ENCODE measurements at places on chromosomes 5 and 9.

- DNase-seq, result no peak
Measured at GRCh38 chr5:106269252-106269843, 1401.4 kb downstream of the EFNA5 start.

DNA sequence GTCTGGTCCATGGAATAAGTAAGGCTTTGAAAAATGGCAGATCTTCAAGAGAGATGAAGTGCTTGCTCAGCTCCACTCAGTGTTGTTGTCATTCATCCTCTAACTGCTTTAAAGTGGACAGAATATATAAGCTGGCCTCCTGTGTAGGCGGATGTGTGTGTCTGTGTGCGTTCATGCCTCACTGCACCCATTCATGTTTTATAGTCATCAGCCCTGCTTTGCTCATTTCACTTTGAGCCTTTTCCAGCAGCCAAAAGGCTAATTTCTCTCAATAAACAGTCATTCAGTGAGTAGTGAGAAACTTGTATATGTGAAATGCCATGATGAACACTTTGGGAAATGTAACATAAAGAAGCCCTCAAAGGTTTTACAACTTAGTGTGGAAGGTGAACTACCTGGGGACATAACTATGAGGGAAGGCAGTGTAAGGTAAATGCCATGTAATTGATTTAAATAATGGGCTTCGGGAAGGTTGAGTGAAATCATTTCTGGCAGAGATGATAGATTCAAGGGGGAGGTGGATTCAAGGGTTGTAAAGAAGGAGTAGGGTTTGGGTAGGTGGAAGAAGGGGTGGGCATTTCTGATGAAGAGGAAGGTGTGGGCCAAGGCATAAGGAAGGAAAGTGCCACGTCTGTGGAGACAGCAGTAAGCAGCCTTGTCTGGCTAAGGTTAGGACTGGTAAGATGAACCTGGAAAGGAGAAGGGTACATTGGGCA is 15.7 kb downstream of the TTC23L start:
- DNase-seq, result no peak

- DNase-seq, result no peak
Measured at GRCh38 chr9:27469550-27469949, 54.5 kb upstream of the IFNK start.

GRCh38 chr5:119022017-119022745 is 33.8 kb upstream of the DTWD2 start:
- no peak for DNase-seq

DNA sequence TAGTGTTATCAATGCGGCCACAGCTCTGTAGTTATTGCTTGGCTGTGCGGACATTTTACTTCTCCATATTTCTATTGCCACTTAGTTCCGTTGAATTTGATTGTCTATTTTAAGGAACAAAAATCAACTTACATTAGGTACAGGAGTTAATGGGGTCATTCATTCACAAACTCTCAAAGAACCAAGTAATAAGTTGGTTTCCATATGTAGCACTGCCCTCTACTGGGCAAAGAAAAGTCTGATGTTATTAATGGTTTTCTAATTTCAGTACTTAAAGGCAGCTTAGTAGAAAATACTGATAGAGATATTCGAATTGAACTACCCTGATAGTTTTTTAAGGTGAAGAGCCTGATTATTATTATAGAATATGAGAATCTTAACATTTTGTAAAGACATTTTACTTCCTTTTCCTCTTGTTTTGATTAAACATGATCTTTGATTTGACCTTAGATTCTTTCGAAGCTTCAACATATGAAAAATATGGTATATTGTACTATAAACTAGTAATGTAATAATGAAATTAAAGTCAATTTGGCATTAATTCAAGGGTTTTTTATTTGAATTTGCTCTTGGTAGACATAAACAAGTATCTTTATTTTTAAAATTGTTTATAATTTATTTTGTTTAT is 119.5 kb upstream of the CTNND2 start:
- no peak for DNase-seq

GRCh38 chr5:38403877-38404635 is 145.7 kb downstream of the EGFLAM start:
- no peak for DNase-seq

DNA sequence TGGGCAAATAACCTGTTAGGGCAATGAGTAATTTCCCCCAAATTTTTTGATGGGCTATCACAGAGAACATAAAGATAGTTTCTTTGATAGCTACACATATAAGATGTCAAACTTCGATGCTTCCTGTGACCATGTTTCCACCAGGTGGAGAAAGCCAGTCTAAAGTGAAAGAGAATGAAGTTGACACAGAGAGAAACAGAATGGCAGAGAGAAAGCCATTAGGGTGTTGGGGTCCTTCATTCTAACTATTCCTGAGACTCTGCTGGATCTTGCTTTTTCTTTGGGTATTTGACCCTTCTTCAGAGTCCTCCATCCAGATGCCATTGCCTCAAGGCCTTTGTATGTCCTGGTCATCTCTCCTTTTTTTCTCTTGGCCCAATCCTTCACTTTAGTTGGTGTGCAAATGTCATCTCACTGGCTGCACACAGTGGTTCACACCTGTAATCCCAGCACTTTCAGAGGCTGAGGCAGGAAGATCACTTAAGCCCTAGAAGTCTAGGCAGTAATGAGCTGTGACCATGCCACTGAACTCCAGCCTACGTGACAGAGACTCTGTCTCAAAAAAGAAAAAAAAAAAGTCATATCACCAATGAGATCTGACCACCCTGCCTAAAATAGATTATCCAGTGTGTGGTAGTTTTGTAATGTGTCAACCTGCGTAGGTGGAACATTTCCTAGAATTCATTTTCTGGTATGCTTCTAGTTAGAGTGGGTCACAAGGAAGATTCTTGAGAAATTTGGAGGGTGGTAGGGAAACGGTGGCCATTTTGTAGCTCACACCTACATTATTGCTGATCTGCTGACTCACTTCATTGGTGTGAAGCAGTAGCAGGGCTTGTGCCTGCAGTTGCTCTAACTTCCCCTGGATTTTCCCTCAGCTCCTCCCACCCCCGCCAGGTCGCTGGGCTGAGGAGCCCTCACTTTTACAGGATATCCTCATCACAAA is 20.8 kb upstream of the KIF2A start:
- DNase-seq, result no peak

- DNase-seq, result no peak
Measured at GRCh38 chr5:153983885-153984284, 54.8 kb downstream of the FAM114A2 start.

DNA sequence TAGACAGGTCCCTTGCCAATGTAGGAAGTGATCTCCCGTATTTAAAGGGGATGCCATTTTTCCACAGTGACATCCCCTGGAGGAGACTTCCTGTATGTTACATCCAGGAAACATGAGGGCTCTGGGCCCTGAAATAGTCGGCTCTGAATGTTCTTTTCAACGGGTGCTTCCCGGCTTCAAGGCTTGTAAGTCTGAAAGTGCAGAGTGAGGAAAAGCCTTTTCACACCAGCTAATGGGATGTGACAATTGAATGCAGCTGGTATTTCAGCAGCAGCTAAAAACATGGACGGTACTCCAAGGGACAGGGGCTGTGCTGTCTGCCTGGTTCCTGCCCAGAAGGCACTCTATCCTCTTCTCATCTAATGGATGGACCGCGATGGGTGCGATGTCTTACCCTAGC is 1.4 kb downstream of the IL9 start:
- no peak for DNase-seq

- no peak for DNase-seq
Measured at GRCh38 chr5:103397739-103398581, 139.4 kb downstream of the MACIR start.

DNA sequence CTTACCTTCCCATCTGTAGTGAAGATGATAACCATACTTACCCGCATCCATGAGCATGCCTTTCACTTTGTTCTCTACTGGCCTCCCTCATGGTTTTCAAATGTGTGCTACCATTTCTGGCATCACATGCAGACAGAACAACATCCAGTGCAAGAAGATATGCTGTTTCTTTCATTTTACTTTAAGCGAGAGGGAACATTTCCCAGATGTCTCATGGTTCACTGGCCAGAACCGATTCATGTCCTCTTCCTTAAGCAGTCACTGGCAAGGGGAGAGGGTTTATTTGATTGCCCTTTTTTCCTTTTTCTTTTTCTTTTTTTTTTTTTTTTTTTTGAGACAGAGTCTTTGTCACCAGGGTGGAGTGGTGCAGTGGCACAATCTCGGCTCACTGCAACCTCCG is 37.7 kb downstream of the ARRDC3 start:
- DNase-seq, result no peak

GRCh38 chr5:76607353-76607871 is 15.8 kb downstream of the F2RL2 start:
- no peak for DNase-seq

- DNase-seq, result no peak
Measured at GRCh38 chr5:15573590-15573989, 73.6 kb downstream of the FBXL7 start.

GRCh38 chr9:110240198-110240597 is 16.1 kb downstream of the TXN start:
- no peak for DNase-seq

- peak; percentile 54 for DNase-seq
Measured at GRCh38 chr5:132064140-132064539, 3.7 kb downstream of the IL3 start.

- no peak for DNase-seq
Measured at GRCh38 chr9:88187631-88188030, 49.4 kb upstream of the SPATA31C2 start.

DNA sequence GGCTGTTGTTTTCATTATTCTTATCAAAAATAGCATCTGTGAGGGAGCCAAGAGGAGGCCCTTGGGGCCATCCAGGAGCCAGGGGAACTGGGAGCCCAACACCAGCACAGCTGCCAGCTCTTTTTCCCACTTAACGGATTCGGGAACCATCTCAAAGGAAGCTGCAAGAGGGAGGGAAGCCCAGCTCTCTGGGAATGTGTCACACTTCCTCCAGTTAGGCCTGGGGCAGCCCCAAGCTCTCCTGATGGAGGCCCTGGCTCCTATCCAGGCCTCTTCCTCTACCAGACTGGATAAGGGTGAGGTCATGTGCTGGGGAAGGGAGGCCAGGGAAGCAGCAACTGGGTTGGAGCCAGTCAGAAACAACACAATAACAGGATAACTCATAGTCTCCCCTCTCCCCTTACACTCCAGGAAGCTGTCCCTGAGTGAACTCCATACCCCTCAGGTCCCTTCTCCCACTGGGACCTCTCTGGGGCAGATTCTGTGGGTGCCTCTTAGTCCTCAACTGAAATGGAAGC is 12.7 kb downstream of the CSF2 start:
- no peak for DNase-seq

DNA sequence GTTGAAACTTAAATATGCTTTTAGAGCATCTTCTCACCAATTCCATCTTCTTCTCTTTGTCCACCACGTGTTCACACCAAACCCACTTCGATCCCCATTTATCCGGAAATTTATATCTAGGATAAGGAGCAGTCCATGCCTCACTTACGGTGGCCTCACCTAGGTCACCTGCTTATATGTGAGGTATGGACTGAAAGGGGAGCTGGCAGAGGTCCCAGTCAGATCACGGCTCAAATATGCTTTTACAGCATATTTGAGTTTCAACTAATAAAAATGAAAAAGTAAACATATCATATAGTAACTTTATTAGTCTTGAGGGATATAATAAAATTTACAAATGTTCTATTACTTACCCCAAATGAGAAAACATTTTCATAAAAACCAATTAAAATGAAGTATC is 508.4 kb downstream of the CDH18 start:
- no peak for DNase-seq

- DNase-seq, result no peak
Measured at GRCh38 chr5:163963881-163964280, 458.5 kb downstream of the MAT2B start.

DNA sequence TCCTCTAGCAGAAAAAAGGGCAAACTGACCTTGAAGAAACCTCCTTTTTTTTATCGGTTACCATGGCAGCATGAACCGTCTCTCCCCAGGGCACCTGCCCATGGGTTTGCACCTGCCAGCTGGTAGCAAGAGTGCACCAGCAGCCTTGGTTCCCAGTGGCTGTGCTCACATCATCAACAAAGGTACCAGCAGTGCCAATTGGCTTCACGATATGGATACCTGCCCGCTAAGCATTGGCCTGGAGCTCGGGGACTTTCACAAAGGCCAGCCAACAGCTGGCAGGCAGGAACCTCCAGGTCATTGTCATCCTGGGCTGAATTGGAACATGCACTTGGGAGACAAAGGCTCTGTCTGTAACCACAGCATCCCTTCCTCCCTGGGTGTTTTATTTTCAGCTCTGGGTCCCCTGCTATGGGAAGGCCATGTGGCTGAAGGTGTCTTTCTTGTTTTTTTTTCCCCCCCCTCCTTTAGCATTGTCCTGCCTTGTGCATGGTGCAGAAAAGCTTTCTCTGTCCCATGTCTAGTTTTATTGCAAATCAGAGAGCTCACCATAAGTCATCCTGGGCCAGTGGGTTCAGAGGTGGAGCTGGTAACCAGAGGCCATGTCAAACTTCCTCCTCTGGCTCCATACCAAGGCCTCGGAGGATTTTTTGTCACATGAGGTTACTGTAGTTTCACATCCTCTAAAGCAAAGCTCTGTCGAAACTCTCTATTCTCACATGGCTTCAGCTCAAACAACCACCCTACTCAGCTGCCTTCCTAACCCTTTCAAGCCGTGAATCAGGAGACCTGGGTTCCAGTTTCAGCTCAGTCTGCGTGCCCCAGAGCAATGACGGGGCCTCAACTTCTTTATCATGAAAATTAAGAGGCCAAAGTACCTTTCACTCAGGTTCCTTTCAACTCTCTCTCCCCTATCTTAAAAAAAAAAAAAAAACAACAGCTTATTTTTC is 145.5 kb upstream of the MAP3K1 start:
- DNase-seq, result no peak

Measured in upper lobe of right lung (tissue), 1 donor.